ENCODE measurements at places on chromosomes 7 and 10.

DNA sequence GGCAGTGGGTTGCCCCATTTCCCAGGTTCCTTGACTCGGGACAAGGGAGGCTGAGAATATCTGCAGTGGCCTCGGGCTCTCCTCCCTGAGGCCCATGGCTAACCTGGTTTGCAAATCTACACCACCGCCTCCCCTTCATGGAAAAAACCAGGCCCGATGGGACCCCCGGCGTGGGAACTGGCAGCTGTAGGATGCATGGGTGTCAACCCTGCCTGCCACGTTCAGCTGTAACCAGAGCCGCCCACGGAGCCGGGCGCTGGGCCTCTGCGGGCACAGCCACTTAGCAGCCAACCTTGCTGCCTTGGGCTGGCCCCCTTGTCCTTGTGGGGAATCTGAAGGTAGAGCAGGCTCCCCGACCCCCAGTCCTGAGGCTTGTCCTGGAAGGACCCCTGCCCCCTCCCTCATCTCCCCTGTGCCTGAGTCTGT is 1.6 kb downstream of the PWWP2B start:
- DNase-seq: no peak

DNA sequence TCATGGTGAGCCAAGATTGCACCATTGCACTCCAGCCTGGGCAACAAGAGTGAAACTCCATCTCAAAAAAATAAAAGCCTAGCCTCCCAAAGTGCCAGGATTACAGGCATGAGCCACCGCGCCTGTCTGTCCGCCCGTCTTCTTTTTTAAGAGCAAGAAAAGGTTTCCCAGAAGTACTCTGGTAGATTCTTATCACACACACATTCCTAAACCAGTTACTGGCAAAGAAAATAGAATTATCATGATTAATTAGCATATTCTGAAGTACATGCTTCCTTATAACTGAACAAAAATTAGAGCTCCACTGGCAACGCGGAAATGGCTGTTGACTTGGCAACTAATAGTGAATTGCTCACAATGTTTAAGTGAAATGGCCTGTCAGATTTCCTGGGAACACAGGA is 87.0 kb downstream of the ADK start:
- no peak for DNase-seq

DNA sequence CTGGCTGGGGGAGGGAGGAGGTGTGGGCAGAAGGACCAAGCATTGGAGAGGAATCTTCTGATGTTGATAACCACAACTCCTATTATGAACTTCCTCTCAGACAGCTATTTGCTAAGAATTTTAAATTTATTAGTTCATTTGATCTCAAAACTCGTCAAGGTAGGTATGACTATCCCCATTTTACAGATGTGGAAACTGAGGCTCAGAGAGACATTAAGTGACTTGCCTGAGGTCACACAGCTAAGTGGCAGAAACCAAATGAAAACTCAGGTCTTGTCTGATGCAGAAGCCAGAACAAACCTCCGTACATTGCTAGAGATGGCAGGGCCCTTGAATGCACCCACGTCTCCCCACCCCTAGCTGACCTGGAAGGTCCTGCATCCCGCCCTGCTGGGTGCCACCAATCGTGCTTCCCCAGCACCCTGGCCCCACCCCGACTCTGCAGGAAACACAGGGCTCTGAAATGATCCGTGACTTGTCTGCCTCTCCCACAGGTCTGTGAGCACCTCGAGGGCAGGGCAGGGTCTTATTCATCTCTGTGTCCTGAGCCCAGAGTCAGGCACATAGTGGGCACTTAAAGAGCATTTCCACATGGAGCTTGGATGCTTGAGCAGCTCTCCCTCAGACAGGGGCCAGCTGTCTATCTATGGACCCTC is 5.6 kb upstream of the PALD1 start:
- no peak for DNase-seq

DNA sequence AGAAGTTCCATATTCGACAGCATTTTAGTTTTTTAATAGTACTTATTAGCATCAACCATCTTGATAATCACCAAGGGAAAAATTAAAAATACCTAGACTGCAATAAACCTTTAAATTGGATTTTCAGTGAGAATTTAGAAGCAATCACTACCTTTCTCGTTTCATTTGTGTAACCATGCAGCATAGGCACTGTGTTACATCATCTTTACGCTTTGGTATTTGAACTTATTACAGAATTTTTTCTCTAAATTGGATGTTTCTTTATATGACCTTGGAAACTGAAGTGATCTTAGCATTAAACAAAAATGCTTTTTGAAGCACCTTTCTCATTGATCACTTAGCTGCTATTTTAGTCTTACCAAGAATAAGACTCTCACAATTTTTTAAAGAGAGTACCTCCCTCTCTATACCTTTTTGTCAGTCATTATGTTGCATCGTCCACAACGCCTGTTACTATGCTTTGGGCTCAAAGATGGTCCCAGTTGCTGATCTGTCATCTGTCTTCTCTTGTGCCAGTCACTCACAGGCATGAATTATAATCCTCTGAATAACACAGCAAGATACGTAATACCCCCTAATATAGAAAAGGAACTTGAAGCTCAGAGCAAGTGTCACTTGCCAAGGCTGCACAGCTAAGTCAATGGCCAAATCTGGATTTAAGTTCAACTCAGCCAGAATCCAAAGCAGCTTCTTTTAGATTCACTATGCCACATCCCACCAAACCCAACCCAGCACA is 19.6 kb upstream of the ASCC1 start:
- DNase-seq: no peak

DNA sequence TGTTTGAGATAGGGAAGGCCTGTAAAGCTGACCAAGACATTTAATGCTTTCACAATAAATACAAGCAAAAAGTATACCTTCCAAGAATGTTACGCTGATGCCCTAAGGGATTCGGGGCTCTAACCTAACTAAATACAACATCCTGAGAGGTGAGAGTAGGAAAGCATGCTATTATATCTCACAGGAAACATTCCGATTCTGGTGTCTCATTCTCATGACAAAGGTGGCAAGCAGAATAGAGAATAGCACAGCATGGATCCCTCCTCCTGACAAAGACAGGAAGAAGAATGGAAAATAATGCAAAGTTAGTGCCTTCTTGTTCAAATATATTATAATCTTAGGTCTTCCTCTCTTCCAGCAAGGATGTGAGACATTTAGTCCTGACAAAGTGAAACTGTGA is 504.3 kb downstream of the TFEC start:
- no peak for DNase-seq
